Stimulated activated CD4-positive, alpha-beta T cell treated with anti-CD3 and anti-CD28 coated beads, Interleukin-15, amount 100 ng/mL, for 48 hours (primary cell): ENCODE measurements at places on chromosomes 2 and 18.

GRCh38 chr18:76395609-76396008, 99.4 kb downstream of the ZNF516 start:
- no peak for DNase-seq

DNA sequence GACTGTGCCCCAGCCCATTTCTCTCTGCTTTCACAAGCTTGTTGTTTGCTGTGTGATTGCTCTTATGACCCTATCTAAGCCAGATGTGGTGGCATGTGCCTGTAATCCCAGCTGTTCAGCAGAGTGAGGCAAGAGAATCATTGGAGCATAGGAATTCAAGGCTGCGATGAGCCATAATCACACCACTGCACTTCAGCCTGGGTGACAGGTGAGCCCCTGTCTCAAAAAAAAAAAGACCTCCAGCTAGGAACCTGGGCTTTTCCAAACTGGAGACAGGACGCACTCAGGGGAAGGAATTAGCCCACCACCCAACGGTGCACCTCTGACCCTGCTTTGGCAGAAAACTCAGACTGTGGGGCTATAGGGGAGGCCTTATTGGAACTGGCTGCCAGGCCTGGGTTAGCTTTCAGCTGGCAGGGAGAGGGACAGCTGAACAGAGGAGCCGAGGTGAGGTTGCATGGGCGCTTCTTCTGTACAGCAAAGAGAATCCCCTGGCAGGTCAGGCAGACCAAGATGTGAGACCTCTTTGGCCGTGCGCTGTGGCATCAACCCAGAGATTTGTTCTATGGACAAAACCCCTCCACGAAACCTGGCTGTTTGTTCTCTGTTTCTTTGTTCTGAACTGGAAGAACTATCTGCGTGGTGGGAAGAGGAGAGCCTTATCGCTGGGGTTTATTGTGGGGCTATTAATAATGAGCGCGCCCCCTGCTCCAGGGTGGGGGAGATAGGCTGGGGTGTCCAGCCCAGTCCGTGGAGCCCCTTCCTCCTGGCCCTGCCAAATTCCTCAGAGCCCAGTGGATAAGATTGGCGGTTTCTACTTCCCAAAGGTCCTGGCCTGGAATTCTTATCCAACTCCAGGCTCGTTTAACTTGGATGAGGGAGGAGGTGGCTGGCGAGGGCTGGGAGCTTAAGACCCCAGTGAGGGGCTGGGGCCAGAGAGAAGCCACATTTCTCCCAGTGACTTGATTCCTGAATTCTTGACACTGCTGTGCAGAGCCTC, 38.8 kb upstream of the SMAD7 start:
- no peak for DNase-seq

DNA sequence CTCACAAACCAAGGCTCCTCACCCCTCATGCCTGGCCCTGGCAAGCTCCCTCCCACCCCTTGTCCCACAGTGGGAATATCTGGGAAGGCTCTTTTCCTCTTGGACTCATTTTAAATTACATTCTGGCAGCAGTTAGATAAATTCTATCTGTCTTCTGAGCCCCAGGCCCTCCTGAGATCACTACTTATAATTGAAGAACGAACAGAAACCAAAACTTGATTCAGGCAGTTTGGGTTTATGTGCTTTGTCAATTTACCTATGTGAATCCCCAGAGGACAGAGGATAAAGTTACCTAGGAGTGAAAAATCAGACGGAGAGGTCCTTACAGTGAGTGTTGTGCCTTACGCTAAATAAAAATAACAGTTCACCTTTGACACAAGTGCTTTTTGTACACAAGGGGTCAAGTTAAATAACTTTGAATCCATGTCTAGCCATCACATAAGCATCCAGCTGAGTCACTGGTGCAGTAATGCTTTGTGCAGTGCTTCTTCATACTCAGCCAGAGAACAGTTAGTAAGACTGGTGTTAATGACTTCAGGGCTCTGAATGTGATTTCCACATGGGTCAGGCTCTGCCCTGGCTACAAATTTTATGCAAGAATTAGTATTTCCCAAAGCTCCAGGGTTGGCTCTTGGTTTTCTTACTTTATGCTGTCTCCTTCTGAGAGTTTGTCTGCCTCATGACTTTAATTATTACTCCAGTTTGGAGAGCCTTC, 329.3 kb downstream of the INSIG2 start:
- DNase-seq: no peak

DNA sequence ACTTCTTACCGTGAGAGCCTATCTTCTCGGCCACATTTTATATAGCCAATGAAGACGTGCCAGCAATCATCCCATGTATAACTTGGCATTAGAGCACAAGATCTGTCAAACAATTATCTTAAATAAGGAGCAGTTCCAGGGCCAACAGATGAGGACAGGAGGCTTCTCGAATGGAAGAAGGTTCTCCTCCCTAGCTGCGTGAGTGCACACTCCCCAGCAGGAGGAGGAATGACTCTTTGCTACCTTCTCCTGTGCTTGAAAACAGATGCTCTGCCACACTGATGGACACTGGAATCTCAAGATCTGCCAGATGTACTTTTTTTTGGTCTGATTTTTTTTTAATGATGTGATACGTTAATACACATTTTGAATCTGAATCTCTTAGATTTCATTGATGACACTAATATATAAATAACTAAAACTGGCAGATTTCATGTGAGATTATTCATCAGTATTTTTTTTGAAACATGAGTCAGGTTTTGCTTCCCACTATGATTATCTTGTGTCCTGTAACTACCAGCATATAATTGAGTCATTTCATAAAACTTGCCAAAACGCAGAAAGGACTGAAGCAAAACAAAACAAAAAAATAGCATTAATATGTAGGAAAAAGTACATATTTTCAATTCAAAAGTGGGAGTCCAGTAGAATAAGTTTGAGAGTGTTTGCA, 626 bp upstream of the VIT start:
- no peak for DNase-seq

DNA sequence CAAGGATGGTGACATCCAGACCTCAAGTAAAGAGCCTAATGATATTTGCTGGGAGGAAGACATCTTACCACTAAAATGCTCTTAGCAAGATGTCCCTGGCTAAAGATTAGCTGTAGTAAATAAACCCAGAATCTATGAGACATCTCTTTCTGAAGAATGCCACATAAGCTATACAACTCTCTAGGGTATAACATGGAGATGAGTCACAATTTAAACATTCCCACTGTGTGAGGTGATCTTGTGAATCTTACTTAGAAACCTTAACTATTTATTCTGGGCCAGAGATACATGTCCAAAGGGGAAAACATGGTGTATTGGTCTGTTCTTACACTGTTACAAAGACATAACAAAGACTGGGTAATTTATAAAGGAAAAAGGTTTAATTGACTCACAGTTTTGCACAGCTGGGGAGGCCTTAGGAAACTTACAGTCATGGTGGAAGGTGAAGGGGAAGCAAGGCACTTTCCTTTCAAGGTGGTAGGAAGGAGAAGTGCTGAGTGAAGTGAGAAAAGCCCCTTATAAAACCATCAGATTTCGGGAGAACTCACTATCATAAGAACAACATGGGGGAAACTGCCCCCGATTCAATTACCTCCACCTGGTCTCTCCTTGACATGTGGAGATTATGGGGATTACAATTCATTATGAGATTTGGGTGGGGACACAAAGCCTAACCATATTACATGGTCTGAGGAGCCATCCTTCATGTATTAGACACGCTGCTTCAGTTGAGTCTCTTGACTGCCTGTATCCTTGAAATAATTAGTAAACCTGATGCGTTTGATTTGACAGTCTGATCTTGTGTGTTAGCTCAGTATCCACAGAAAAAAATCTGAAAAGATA, 17.1 kb downstream of the KRCC1 start:
- no peak for DNase-seq

- DNase-seq: no peak
Measured at GRCh38 chr2:159936471-159936870, 125.9 kb downstream of the PLA2R1 start.

DNA sequence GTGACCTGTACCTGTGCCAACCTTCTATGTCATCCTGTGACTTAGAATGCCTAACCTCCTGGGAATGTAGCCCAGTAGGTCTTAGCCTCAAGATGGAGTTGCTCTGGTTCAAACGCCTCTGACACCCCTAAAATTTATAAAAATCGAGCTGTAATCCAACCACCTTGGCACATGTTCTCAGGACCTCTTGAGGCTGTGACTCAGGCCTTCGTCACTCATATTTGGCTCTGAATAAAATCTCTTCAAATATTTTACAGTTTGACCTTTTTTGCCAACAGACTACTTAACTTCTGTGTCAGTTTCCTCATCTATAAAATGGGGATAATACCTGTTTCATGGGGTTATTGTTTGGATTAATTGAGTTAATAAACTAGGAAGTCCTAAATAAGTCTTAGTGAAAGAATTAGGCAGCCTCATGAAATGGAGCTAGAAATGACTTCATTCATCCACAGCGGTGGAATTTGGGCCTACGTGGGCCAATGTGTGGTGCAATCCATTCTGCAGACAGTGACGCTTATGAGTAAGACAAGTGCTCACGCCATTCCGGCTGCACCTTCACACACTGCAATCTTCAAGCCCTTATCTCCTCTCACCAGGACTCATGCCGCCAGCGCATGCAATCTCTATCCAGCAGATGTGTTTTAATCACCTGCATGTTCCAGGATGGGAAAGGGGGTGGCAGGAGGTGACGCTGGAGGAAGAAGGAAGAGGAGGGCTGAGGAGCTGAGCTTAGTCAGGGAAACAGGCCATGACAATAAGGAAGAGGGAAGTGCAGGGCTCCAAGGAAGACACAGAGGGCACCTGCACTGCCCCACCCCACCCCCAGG, 2.0 kb upstream of the UBE2F start:
- no peak for DNase-seq

- no peak for DNase-seq
Measured at GRCh38 chr2:55609938-55610578, 7.4 kb downstream of the PPP4R3B start.

DNA sequence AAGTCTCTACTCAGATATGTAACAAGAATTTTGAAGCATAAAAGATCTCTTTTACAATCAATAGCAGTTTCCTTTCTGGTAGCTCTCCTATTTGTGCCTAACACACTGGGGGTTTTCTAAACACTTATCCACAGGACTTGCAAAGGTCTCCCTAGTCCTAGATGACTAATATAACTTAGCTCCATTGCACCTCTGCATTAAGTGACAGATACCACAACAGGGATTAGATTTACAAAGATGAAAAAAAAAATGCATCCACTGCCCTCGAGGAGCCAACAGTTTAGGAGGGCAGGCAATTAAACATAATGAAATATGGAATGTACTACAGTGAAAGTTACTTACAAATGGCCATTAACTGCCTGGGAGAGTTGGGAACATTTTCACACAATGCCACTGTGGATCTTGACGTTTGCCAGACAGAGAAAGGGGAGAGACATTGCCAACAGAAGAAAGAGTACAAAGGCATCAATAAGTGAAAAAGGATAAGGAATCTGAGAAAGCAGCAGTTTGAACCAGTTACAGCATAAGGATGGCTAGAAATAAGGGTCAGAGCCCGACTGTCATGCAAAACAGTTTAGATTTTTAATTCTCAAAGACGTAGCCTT, 14.3 kb downstream of the PPP3R1 start:
- DNase-seq: no peak

DNA sequence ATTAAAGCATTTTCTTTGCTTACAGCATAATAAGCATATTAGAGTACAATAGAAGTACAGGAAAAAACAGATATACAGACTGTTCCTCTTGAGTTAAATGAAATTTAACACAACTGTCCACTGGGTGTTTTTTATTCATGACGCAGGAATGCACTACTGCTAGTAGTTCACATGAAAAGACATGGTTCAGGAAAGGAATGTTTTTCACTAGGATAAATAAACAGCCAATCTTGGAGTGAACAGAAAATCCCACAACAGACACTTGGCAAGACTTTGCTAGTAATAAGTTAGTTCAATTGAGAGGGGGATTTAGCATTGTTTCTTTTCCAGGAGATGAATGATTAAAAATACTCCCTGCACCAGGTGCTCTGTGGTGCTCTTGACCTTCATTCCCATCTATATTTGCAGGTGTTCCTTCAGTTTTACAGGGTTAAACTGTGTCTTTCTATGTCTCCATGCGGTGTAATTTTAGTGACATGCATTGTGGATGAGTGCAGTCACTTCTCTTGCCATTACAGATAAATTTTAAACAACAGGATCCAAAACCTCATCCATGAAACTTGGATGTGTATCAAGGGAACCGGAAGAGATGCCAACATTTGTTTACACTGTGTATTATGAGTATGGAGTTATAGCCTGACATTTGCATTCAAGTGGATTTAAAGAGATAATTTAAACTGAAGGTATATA, 796.6 kb downstream of the DSC3 start:
- DNase-seq: no peak

GRCh38 chr2:233400341-233400740, 46.0 kb downstream of the DGKD start:
- DNase-seq: no peak

- DNase-seq: no peak
Measured at GRCh38 chr2:188949046-188949818, 24.9 kb upstream of the COL3A1 start.

DNA sequence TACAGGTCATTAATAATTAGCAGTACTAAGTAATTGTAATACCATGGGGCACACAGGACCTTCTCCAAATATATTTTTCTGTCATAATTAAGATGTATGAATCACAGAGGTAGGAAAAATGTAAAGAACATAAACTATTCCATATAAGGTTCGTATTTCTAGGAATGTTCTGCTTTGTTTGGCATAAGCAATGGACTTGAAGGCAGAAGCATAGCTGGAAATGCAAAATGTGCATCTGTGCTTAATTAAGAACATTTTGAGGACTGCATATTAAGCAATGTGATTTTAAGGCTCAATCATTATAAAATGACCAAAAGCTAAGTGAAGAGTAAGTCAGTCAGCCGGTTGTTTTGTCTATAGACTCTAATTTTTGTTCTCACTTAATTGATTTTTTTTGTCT, 123.2 kb downstream of the RBM43 start:
- DNase-seq: no peak

GRCh38 chr2:88471083-88471942, 18.8 kb upstream of the FOXI3 start:
- DNase-seq: no peak

GRCh38 chr2:122307763-122308162, 552.3 kb downstream of the TSN start:
- DNase-seq: no peak

GRCh38 chr18:36086186-36086585, 18.8 kb upstream of the RPRD1A start:
- DNase-seq: no peak

GRCh38 chr2:96136129-96136720, 2.1 kb downstream of the ASTL start:
- no peak for DNase-seq

GRCh38 chr2:239882331-239882732, 142.8 kb downstream of the NDUFA10 start:
- DNase-seq: peak; percentile 38

DNA sequence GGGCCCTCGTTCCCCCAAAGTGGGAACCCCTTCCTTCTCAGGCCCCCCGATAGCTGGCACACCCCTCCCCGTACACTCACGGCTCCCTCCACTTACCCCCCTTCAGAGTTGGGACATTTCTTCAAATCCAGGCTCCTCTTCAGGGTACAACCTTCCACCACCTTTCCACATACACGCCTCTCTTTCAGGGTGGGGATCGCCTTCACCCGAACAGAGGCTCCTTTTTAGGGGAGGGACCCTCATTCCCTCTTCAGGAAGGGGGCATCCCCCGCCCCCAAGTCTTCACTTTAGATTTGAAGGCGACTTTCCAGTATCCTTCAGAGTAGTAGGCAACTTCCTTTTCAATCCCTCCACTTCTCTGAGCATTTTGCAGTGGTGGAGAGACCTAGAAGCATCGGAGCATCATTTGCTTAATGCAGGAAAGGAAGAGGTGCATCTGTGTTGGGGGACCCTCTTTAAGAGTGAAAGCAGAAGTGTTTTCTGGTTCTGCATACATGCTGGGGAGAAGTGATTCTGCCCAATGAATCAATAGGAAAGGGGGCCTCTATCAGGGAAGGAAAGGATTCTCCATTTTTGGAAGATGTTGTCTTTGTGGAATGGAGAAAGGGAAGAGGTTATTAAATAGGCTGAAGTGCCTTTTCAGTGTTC, 845 bp downstream of the EML4 start:
- DNase-seq: no peak
